ENCODE measurements at places on chromosomes 1 and 21. TPM values are rescaled to one million over a fixed set of nuclear protein-coding genes. Genes with fewer than 3 reads are reported as not detected.

Gene PNRC2
- total RNA-seq: 60.9 TPM

Gene FDPS
- total RNA-seq: 817 TPM

Gene LRRC8D
- 45.8 TPM for total RNA-seq

Gene GRIK1
- not detected for total RNA-seq

Gene ADPRS
- total RNA-seq: 40.7 TPM

Gene RGS16
- 0.07 TPM for total RNA-seq

Gene FCRL4
- not detected for total RNA-seq

Gene TRAF3IP3
- total RNA-seq: not detected

Gene GPR37L1
- not detected for total RNA-seq

Gene ANGPTL3
- total RNA-seq: not detected

Gene CR1
- total RNA-seq: not detected

Gene GJB5
- total RNA-seq: 119 TPM

Gene SAMD11
- total RNA-seq: not detected

Gene OPTC
- total RNA-seq: not detected

Gene NBPF15
- 29.0 TPM for total RNA-seq

Gene SMYD3
- 18.5 TPM for total RNA-seq

Gene CYP4A11
- total RNA-seq: not detected

Gene DAB1
- total RNA-seq: not detected

Gene PWP2
- 2.4 TPM for total RNA-seq

Gene MX1
- 297 TPM for total RNA-seq

Gene CA14
- 0.37 TPM for total RNA-seq

Gene HFM1
- total RNA-seq: 0.20 TPM

Gene IL19
- not detected for total RNA-seq

Gene HSPG2
- 44.6 TPM for total RNA-seq

Gene FMN2
- not detected for total RNA-seq

Gene OR2T2
- not detected for total RNA-seq
